Stimulated activated CD4-positive, alpha-beta T cell treated with anti-CD3 and anti-CD28 coated beads, Interleukin-12 subunit alpha, Interleukin-12 subunit beta, amount 100 ng/mL, for 4 hours (primary cell): ENCODE measurements at places on chromosomes 11 and 22.

GRCh38 chr11:3107608-3108182 lies 50.5 kb upstream of the CARS1 start:
- no peak for DNase-seq

- DNase-seq = no peak
Measured at GRCh38 chr11:33027233-33027632, 11.6 kb downstream of the DEPDC7 start.

DNA sequence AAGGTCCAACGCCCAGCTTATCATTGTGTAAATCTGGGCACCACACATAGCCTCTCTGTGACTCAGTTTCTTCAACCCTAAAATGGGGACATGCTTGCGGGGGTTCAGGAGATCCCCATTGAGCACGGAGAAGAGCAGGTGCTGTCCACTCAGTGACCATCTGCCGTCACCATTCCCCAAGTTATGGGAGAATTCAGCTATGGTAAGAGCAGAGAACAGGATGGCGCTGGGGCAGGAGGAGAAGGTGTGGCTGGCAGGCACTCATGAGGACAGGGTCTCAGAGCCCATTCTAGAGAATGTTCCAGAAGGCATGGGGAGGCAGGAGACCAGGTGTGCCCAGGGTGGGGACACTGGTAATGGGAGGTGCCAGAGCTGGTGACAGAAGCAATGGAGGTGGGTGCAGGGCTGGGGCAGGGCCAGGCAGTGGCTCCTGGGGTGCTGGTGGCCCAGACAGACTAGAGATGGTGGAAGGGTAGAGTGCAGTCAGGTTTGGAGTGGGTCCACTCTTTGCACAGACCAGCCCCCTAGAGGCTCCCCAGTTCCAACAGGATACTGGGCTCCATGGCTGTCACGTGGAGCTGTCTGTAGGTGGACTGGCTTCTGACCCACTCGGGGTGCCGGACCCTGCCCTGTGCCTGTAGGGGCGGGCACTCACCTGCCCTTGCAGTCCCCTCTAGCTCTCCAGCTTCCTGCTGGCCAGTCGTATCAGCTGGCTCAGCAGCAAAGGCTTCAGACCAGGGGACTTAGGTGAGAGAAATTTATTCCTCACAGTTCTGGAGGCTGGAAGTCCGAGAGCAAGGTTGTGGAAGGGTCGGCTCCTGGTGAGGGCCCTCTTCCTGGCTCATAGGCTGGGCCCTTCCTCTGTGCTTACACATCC lies 84.7 kb downstream of the CDKN1C start:
- DNase-seq = no peak

DNA sequence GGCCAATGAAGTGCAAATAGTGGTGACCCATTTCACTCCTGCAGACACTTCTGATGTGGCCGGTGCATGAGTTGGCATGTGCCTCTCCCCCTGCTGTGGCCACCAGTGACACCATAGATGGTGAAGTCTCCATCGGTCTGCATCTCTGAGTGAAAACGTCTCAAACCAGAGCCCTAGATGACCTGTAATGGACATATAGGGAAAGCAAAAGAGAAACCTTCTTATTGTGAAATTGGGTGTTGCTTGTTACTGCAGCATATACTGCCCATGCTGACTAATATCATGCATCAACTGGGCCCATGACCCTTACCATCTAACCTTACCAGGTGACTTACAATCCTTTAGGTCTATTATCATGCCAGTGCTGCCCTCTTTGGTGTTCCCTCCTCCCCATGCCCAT lies 11.7 kb upstream of the VPS37C start:
- DNase-seq = no peak

- DNase-seq = no peak
Measured at GRCh38 chr11:70868341-70868885, 384.0 kb downstream of the SHANK2 start.

DNA sequence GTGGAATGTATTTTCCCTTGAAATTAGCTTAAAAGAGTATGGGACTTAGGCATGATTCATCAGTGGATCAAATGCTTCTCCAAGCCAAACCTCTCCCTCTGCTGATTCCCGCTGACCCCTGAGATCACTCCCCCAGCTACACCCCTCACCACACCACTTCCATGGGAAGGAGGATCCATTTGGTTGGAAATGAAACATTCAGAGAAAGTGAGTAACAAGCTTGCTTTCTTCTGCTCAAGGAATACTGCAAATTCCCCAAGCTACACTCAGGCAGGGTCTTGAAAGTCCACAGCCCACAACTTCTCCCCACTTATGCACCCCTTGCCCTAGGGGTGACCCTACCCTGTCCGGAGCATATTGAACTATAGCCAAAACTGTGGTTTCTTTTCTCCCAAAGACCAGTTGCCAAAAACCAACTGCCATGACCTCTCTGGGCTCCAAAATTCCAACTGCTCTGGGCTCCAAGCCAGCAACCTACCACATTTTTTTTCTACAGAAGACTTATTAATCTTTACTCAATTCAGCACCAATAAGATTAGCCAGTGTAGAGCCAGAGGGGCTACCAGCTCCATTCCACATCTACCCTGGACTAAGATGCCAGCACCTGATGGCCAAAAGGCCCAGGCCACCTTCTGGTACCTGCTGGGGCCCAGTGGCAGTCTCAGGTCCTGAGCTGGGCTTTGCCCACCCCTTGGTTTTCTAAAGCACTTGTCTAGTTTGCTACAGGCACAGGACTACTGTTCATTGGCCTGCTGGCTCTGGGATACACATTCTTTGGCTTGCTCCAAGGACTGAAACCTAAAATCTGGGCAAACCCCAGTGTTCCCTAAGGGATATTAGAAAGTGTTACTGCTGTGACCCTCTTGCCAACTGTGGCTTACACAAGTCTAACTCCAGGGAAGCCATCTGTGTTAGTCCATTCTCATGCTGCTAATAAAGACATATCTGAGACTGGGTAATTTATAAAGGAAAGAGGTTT lies 101.1 kb downstream of the MICAL3 start:
- DNase-seq = no peak

DNA sequence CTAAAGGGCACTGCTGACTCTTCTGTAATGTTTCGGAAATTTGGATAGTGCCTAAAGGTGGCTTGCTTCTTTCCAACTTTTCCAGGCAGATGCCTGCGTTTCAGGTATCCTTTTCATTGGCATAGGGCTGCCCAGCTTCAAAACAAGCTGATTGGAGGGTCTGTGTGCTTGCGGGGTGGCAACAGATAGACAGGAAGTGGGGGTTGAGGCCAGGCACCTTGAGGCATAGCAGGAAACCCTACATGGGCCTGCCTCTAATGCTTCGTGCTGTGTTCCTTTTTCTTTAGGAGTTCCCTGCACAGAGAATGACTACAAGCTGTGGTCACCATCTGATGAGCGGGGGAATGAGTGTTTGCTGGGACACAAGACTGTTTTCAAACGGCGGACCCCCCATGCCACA lies 92.2 kb upstream of the SORL1-AS1 start:
- no peak for DNase-seq

GRCh38 chr11:5992150-5992549 lies 5.4 kb upstream of the OR52L1 start:
- DNase-seq = no peak

- DNase-seq = no peak
Measured at GRCh38 chr11:584287-584686, 8.0 kb downstream of the PHRF1 start.

DNA sequence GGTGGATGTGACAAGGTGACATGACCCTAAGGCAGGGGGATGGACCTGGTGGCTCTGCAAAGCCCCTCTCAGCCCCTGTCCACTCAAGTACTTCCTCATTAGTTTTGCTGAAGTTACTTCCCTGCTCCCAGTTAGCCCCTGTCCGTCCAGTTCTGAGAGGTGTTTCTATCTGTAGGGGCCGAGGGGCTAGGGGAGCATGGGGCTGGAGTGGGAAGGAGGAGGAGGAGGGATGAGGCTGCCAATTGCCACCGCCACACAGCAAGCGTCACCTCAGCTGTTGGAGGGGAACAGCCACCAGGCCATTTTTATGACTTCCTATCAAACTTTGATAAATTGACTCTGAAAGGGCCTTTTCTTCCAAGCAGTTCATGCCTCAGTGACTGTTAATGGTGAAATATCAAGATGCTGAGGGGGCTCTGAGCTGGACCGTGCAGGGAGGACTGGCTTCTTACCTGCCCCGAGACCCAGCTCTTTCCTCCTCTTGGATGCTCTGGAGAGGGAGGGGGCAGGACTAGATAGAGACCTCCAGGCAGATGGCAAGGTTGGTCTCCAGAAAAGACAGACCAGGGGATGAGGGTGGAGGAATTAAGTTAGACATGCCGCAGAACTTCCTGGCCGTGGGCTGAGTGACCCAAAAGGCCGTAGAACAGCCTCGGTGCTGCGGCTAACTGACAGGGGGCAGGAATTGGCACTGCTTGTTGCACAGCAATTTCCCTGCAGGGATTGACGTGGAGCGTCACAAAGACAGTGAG lies 137.0 kb downstream of the ST3GAL4 start:
- DNase-seq = no peak

DNA sequence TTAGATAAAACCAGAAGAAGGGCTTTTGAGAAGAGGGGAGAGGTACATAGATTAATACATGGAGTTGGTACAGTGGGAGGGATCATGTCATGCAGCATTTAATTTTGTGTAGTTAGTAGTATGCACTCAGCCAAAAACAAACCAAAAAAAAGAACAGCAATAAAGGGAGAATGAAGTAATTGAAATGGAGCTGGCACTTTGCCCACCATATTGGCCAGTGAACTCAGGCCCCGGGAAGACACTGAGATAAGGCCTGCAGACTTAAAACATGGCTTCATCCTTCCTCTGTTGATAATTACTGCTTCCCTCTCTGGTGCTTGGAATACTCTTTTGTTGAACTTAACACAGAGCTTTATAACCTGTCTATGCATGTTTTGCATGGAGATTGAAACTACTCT lies 3.1 kb downstream of the PANX1 start:
- DNase-seq = no peak

- no peak for DNase-seq
Measured at GRCh38 chr11:82450996-82451395, 282.7 kb downstream of the FAM181B start.

DNA sequence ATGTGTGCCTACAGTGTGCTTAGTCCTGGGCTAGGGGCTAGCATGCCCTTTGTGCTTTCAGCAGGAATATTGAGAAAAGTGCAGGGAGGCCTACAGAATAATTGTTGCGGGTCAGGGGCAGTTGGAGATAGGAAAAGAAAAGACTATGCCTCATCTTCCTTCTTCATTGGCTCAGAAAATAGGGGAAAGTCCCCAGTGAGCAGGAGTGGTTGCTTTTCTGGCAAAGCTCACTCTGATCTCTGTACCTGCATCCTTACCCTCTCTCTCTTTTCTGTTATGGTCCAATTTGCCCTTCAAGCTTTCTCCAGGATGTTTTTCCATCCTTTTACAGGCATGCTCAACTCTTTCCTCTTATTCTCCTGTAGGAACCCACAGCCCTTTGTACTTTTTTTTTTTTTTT lies 29.5 kb upstream of the RRM1 start:
- DNase-seq = no peak

DNA sequence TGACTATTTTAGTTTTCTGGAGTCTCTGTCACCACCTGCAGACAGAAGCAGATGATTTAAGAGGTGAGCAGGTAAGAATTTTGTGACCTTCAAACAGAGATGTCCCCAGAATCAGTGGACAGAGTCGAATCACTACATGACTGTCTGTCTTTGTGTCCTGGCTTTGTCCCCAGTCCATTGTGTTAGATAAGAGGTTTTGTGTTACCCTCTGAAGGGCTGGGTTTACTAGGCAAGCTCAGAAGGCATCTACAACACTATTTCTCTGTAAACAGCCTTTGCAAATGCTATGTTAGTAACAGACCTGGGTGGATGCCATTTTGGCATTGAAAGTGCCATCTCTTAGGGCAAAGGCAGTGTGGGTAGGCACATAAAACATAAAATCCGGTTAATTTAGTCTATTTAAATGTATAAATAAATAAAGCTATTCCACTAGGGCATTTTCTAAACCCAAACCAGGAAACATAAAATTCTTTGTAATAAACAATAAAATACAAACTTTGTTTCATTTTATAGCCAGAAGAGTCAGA lies 40.3 kb upstream of the CADM1 start:
- DNase-seq = no peak

DNA sequence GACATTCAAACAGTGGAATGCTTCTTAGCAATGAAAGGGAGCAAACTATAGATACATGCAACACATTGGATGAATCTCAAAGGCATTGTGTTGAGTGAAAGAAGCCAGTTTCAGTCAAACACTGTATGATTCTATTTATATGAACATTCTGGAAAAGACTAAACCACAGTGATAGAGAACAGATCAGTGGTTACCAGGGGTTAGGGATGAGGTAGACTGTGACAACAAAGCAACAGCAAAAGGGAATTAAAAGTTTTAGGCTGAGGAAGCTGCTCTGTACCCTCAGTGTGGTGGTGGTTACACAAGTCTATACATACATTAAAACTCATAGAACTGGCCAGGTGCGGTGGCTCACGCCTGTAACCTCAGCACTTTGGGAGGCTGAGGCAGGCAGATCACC lies 23.0 kb downstream of the FDX1 start:
- no peak for DNase-seq

GRCh38 chr11:24163146-24163545 lies 333.7 kb upstream of the LUZP2 start:
- DNase-seq = no peak

- no peak for DNase-seq
Measured at GRCh38 chr11:102683277-102683676, 22.3 kb downstream of the MMP27 start.

DNA sequence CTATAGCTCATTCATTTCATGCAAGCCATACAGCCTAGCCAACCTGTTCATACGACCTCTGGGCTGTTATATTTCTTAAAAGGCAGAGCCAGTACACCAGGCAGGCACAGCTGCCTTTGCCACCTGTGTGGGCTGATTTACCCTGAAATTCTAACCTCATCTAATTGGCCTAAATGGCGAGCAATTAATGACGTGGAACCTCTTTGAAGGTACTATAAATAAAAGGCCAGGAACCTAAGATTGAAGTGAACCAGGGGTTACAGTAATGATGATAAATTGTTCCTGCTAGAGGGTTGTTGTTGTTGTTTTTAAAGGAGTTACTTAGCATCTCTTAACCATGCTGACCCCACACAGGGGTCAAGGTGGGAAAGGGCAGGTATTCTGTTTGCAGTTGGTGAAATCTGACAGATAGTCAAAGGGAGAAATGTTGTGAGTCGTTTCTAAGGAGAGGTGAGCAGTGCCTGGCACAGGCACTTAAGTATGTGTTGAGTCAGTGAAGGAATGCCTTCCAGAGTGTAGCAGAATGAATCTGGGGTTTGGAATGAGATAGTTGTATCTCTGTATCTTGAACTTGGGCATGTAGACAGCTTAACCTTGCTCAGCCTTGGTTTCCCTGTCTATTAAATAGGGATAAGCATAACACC lies 213.5 kb upstream of the NAV2 start:
- no peak for DNase-seq
